ENCODE measurements at places on chromosomes 11 and 22.
A peak's percentile ranks its signal among the peaks of the same experiment; 100 is the strongest.

GRCh38 chr22:24285245-24285644 is 14.6 kb downstream of the SPECC1L start:
- DNase-seq: no peak

- DNase-seq: peak; percentile 89
Measured at GRCh38 chr11:126917531-126918204, 82.9 kb downstream of the KIRREL3 start.

DNA sequence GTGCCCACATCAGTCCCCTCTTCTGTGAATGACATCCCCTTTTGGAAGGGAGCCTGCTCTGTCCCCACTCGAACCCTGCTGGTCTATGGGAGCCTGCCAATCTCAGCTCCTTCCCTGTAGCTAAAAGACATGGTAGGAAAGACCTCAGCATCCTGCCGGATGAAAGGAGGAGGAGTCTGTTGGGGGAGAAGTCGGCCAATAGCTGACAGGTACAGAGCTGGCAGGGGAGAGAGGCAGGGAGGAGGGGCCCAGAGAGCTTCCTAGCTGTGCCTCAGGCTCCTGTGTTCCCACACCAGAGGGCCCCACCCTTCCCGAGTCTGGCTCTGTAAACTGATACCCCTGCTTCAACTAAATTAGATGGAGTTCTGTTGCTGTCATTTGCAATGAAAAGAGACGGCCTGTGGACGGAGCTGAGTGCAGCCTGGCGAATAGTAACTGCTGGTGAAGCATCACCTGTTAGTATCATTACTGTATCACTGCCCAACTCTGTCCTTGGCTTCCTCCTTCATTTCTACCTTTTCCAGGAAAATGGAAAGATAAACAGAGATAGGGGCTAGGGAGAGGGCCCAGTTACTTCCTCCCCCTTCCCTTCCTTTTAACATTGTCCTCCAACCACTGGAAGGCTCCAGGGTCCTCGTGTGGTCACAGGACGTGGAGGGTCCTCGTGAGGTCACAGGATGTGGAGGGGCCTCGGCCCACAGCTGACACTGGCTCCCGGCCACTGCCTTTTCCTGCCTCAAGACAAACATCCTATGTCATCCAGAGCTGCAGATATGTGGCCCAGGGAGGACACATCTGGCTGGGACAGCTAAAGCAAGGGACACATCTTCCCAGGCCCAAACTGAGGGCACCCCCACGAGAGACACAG is 15.1 kb downstream of the FXYD6 start:
- DNase-seq: no peak

DNA sequence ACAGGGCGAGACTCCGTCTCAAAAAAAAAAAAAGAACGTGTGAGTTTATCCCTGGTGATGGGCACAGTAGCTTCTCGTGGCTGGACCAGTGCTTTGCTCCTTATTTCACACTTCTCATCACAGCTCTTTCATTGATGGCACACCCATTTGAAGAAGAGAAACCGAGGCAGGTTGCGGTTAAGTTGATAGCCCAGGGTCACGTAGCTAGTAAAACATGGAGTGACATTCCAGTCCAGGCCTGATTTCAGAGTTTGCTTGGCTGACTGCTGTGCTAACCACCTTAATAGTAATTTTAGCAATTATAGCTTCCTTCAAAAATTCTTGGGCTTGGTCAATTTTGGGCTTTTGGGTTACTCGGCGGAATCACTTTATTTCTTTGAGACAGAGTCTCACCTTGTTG is 25.8 kb downstream of the AP2A2 start:
- no peak for DNase-seq

DNA sequence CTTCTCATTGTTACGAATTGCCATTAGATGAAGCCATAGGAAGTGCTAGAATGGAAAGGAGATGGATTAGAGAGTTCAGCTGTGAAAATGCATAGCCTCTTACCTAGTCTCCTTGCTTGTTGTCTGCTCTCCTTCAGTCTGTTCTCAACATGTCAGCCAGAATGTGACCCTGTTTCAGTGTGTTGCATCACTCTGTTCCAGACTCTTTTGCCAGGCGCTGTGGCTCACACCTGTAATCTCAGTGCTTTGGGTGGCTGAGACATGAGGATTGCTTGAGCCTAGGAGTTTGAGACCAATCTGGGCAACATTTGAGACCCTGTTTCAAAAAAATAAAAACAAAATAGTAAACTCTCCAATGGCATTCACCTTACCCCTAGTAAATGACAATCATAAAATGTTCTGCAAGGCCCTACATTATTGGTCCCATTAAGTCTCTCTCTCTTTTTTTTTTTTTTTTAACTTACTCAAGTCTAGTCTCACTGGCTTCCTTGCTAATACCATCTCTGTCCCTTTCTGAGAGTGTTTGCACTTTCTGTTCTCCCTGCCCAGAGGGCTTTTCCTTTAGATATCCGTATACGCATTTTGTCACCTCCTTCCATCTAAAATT is 39.4 kb downstream of the CYP2R1 start:
- DNase-seq: no peak

DNA sequence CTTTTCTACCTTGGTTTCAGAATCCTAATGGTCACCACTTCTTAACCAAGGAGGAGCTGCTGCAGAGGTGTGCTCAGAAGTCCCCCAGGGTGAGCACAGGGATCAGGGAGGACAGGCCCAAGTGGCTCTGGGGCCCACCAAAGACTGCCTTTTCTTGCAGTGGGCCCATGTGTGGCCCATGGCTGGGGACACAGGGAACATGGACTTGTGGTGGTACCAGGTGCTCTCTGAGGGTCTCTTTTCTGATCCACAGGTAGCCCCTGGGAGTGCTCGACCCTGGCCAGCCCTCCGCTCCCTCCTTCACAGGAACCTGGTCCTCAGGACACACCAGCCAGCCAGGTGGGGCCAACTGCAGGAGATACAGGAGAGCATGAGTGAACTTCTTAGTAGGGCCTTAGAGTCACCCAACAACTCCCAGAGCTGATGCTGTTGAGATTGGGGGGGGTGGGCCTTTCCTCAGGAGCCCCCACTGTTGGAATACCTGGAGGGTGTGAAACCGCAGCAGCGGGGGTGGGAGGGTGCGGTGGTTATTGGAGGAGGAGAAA is 2.0 kb downstream of the MUS81 start:
- no peak for DNase-seq

DNA sequence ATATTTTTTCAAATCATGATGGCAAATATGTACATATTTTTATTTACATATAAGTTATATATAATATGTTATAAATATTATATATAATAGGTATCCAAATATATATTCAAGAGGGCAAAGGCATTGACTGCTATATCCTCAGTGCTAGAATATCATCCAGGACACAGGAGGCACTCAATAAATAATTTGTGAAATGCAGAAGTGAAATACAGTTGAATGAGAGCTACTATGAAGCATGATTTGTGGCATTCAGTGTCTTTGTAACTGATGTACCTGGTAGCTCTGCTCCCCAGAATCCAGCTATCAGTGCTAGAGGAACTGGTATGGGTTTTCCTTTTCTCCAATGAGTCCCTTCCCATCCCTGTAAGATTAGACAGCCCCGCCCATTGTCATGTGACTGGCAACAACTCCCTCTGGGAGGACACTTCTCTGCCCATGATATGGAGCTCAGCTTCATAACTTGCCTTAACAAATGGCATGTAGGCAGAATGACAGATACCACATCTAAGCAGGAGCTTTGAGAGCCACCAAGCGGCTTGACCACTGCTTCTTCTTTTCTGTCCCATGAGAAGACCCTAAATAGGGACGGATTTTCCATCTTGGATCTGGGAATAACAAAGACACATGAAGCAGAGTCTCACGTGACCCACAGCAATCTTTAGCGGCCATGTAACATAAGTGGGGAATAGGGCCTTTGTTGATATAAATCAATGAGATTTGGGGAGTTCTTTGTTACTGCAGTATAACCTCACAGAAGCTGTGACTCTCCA is 10.2 kb upstream of the CD82 start:
- DNase-seq: no peak

DNA sequence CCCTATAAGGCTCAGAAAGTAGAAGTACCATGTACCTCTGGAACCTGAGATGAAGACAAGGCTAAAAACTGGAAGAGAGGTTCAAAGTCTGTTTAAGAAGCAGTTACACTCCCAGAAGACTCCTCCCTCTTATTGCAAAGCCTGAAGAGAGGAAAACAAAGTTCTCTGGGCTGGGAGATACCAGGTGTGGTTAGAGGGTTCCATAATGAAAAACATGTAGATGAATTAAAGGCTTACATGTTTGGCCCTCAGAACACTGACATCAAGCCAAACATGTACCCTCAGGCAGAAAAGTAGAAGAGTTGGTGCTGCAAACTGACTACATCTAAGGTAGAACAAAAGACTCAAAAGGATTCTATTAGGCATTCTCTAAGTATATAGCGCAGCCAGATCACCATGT is 205.3 kb downstream of the TTC28 start:
- DNase-seq: no peak

Measured in AG20443 (cell line).